ENCODE measurements at places on chromosomes 12 and 14.

DNA sequence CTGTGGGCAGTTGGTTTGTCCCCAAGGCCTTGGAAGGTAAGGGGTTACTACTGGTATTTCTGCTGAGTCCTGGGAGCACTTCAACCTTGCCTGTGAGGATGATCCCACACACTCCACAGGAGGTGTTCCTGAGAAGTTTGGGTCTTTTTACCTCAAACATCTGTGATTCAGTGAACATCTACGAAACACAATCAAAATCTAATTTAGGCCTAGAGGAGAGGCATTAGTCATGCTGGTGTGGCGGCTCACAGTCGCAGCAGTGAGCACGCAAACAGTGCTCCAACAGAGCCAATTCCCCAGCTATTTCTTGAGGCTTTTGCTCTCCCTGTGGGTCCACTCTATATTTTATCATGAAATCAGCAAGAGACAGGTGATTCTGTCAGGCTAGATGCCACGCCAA lies 107.6 kb downstream of the APAF1 start:
- DNase-seq = no peak

- DNase-seq = no peak
These were observed 8.4 kb upstream of the SIX1 start for GRCh38 chr14:60657456-60658210.

- no peak for DNase-seq
These were observed 42.0 kb upstream of the CHPT1 start for GRCh38 chr12:101655393-101655792.

DNA sequence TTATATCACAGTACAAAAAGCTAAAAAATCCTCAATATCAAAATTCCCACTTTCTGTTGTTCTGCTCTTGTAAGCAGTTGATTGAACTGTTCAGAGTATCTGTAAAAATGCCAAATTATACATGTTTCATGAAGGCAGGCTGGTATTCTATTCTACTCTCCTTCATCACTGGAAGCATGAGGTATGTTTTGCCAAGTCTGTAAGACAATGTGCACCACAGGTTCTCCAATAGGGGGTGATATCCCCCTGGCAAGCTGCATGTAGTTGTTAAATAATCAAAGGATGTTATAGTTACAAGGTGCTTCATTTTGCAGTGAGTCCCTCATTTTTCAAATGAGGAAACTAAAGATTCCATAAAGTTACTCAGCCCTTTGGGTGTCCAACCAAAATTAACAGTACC lies 15.1 kb upstream of the NEK9 start:
- peak; percentile 56 for DNase-seq

- DNase-seq = no peak
These were observed 113.8 kb downstream of the EGLN3 start for GRCh38 chr14:33836900-33837577.

DNA sequence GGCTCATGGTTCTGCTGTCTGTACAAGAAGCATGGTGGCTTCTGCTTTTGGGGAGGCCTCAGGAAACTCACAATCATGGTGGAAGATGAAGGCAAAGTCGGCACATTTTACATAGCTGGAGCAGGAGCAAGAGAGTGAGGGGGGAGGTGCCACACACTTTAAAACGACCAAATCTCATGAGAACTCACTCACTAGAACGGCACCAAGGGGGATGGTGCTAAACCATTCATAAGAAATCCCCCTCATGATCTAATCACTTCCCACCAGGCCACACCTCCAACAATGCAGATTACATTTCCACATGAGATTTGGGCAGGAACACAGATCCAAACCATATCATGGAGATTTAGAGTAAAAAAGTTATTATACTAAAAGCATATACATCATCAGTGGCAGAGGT lies 13.6 kb upstream of the LEMD3 start:
- no peak for DNase-seq

DNA sequence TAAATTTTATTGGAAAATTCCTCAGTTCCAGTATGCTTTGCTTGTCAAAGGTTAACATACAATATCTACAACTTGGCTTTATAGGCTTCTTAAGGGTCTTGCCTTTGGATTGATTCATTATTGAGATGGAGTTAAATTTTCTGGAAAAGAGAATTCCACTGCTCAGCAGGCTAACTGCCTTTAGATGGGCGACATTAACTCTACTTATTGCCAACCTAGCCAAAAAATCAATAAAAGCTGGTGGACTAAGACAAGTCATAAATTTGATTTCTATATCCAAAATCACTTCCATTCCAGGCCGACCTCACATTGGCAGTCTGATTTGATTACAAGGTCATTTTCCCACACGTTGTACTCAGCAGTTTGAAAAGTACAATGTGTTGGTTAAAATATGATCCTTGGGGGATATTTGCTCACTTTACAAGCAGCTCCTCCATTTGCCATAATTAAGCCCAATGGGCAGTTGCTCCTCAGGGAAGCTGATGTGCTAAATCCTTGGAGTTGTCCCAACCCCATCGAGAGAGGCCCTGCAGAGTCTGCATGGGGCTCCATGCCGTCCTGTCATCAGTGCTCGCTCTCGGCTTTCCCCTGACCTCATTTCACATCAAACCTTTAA lies 36.1 kb upstream of the CRY1 start:
- no peak for DNase-seq

- DNase-seq = no peak
These were observed 81.4 kb upstream of the NCOR2 start for GRCh38 chr12:124648710-124649384.

GRCh38 chr12:68446901-68447796 lies 115.0 kb upstream of the MDM1 start:
- peak; percentile 67 for DNase-seq

GRCh38 chr14:22896760-22897159 lies 13.7 kb downstream of the REM2 start:
- DNase-seq = no peak

GRCh38 chr14:99213101-99213500 lies 58.9 kb downstream of the BCL11B start:
- no peak for DNase-seq

- DNase-seq = no peak
These were observed 43.9 kb downstream of the TMTC3 start for GRCh38 chr12:88185988-88186387.

DNA sequence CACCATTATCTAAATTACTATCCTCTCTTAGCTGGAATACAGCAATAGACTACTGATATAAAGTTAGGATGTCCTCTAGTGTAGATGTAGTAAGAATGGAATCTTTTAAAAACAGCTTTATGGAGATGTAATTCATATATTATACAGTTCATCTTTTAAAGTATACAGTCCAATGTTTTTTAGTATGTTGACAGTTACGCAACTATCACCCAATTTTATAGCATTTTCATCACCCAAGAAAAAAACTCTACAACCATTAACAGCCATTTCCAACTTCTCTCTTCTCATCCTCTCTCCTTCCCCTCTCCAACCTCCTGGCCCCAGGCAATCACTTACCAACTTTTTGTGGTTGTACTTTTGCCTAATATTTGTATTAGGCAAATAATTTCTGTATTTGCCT lies 22.6 kb downstream of the EPYC start:
- no peak for DNase-seq

GRCh38 chr14:68719634-68720384 lies 73.1 kb downstream of the ZFP36L1 start:
- peak; percentile 61 for DNase-seq

DNA sequence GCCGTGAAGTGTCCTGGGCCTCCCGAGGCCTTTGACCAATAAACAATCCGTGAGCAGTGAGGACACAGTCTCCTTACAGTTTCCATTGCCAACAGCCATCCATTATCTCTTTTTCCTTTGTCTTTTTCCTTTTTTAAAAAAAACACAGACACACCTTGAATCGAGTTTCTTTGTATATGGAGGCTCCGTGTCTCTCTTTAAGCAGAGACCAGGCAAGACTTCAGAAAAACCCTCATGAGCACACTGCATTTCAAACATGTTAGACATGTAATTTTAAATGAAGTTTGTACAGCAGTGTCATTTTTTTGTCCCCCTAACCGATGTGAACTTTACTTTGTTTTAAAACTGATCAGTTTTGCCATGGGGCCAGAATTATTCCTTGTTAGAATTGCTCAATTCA lies 111.1 kb downstream of the SPTSSA start:
- no peak for DNase-seq

DNA sequence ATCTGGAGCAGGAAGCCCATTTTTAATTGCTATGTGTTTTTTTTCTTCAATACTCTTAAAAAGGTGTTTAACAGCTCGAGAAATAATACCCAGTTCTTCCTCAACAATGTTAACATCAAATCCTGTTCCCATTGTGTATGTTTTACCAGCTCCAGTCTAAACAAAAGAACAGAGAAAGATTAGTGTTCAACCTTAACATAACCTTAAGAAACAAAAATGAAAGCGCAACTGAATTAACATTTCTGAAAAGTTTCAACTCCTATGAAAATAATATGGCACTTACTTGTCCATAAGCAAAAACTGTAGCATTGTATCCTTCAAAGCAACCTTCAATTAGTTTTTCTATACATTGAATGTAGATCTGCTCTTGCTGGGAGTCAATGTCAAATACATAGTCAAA lies 73.2 kb downstream of the KIF21A start:
- no peak for DNase-seq

DNA sequence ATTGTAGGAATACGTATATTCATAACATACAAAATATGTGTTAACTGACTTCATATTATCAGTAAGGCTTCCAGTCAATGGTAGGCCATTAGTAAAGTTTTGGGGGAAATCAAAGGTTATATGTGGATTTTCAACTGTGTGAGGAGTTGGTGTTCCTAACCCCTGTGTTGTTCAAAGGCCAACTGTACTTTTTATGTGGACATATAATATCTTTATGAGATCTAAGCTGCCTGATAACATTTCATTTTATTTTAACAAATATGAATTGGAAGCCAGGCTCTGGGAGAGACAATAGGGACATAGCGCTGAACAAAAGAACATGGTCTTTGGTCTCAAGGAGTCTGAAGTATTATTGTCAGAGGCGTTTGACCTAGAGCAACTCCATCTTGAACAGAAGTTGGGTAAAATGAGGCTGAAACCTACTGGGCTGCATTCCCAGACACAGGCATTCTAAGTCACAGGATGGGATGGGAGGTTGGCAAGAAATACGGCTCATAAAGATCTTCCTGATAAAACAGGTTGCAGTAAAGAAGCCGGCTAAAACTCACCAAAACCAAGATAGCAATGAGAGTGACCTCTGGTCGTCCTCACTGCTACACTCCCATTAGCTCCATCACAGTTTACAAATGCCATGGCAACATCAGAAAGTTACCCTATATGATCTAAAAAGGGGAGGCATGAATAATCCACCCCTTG lies 147.2 kb downstream of the KSR2 start:
- DNase-seq = no peak

GRCh38 chr12:3604748-3605586 lies 114.0 kb downstream of the PRMT8 start:
- DNase-seq = peak; percentile 33

GRCh38 chr14:68079941-68080697 lies 260.5 kb downstream of the RAD51B start:
- no peak for DNase-seq

DNA sequence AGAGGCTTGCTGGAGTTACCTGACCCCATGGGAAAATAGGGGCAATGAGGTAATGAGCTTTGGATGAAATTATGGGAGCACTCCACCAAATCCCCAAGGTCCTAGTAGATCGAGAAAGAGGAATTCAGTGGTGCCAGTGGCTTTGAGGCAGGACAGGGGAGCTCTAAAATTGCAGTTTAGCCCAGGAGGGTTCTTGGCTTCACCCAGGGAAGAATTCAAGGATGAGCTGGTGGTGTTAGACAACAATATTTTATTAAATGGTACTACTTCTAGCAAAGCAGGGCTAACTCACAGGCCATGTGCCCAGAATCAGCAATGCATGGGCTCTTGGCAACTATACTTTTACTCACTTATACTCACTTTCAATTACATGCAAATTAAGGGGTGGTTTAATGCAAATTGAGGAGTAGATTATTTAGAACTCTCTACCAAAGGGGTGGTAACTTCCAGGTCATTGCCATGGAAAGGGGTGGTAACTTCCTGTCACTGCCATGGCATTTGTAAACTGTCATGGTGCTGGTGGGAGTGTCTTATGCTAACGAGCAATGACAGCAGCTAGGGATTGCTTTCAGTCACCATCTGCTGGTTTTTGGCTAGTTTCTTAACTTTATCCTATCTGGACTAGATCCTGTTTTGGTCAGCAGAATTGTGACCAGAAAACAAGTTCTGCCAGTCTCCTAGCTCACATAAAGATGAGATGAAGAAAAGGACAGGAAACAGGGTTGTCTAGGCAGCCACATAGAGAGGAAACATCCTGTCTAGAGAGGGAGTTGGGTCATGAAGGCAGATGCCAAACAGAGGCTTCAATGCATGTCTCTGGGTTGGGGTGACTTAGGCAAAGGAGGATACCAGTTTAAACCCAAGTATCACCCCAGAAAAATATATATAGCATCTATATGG lies 64.7 kb downstream of the ZNF641 start:
- DNase-seq = no peak

- DNase-seq = peak; percentile 68
These were observed 4.2 kb downstream of the RHOF start for GRCh38 chr12:121789233-121789781.

- DNase-seq = no peak
These were observed 288.9 kb upstream of the CLEC14A start for GRCh38 chr14:38544776-38545175.

- DNase-seq = no peak
These were observed 4.6 kb upstream of the SYCP3 start for GRCh38 chr12:101743724-101744472.

- peak; percentile 75 for DNase-seq
These were observed 198.7 kb upstream of the EEA1 start for GRCh38 chr12:93127582-93128331.

- peak; percentile 67 for DNase-seq
These were observed 62.8 kb upstream of the EGLN3 start for GRCh38 chr14:34013721-34014060.

- peak; percentile 42 for DNase-seq
These were observed 25.2 kb upstream of the NCOR2 start for GRCh38 chr12:124592481-124593160.
